ENCODE measurements at places on chromosomes 11 and 22.

GRCh38 chr11:10477690-10478046, 22.6 kb downstream of the AMPD3 start:
- DNase-seq = no peak

GRCh38 chr11:107545101-107545514, 20.4 kb downstream of the ALKBH8 start:
- no peak for DNase-seq

DNA sequence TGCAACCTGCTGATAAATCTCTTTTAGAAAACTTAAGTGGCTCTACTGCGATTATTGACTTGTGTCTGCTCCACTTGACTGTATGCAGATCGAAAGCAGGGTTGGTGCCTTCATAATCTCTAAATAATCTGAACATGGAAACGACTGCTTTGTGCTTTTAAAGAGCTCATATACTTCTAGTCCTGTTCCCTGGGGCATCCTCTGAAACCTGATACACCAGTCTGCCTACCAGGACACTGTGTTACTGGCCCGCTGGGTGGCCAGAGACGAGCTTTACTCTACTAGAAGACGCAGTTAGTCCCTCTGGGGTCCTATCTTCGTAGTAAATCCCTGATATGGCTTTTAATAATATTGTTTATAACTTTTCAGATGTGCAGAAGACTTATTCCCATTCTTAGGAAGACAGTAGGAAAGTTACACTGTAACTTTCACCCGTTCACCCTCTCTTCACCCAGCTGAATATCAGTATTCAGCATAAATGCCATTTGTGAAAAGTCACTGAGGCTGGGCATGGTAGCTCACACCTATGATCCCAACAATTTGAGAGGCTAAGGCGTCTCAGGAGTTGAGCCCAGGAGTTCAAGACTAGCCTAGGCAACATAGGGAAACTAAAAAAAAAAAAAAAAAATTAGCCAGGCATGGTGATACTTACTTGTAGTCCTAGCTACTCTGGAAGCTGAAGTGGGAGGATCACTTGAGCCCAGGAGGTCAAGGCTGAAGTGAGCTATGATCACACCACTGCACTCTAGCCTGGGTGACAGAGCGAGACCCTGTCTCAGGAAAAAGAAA, 9.0 kb upstream of the HTR3B start:
- DNase-seq = no peak

DNA sequence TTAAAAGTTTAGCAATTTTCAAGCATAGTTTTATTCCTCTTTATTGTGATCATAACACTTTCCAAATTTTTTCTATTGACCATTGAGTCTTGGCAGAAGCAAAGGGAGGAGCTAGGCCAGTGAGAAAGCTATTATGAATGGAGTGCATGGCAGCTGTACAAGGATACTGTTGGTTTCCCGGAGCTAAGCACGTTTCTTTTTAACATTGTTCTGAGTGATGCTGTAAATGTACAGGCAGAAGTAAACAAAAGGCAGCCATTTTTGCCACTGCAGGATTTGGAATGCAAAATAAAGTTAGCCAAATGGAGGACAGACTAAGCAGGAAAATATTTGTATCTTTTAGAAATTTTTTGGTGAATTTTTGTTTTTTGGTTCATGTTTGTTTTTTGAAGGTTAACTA, 16.2 kb downstream of the CBL start:
- DNase-seq = no peak

GRCh38 chr22:22887621-22888503, at the start of gene IGLL5:
IGLL5 (plus strand) TSS chr22:22887816; CDS start chr22:22888054, 238 bp downstream.
- no peak for DNase-seq

GRCh38 chr22:24400034-24400725, 27.2 kb upstream of the ADORA2A start:
- DNase-seq = no peak

DNA sequence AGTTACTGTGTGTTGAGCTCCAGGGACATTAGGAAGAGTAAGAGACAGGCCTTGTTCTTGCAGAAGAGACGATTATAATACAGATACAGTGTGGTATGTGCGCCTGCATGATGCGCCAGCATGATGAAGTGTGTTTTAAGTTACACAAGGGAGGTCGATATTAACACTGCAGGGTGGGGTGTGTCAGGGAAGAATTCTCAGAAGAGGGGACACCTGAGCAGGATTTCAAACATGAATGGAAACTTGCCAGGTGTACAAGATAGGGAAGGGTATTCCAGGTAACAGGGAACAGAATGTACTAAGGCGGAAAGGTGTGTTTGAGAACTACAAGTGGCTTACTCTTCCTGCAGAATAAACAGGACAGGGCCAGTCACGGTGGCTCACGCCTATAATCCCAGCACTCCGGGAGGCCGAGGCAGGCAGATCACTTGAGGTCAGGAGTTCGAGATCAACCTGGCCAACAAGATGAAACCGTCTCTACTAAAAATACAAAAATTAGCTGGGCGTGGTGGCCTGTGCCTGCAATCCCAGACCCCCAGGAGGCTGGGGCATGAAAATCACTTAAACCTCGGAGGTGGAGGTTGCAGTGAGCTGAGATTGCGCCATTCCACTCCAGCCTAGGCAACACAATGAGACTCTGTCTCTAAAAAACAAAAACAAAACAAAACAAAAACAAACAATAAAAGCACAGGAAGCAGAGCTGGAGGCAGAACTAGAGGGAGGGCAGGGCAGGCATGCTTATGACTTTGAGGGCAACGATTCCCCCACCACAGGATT, 59.0 kb downstream of the SYN3 start:
- DNase-seq = no peak

DNA sequence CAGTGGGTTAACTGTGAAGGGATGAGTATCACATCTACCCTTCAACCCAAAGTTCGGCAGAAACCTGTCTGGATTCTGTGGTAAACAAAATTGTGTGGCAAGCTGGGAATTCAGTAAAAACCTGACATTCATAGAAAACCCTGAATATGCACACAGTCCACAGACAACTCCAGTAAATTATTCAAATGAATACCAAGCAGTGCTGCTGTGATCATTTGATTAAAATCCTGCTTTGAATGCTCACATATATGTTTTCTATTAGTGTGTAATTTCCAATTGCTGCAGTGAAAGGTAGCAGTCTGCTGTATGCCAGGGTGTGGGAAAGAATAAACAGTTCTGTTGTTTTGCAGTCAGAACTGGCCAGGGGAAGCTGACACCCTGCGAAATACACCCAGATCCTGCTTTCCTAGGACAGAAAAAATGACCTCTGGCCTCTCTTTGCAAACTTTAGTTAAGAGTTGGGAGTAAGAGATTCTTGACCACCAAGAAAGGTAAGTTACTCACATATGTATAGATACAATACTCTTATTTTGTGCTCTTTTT, 217.8 kb downstream of the FAM76B start:
- no peak for DNase-seq

All from activated CD8-positive, alpha-beta memory T cell treated with anti-CD3 and anti-CD28 coated beads for 4 hours (primary cell).